ENCODE measurements at places on chromosomes 1 and 21. TPM values are rescaled to one million over a fixed set of nuclear protein-coding genes. Genes with fewer than 3 reads are reported as not detected.

Gene HSD3B2
- total RNA-seq, result not detected

Gene SIK1
- total RNA-seq, result 3.3 TPM

Gene FALEC
- total RNA-seq, result 0.36 TPM

Gene MARK1
- total RNA-seq, result 0.72 TPM

Gene SPRR3
- not detected for total RNA-seq

Gene KRTAP20-2
- not detected for total RNA-seq

Gene TNFRSF4
- total RNA-seq, result not detected

DNA sequence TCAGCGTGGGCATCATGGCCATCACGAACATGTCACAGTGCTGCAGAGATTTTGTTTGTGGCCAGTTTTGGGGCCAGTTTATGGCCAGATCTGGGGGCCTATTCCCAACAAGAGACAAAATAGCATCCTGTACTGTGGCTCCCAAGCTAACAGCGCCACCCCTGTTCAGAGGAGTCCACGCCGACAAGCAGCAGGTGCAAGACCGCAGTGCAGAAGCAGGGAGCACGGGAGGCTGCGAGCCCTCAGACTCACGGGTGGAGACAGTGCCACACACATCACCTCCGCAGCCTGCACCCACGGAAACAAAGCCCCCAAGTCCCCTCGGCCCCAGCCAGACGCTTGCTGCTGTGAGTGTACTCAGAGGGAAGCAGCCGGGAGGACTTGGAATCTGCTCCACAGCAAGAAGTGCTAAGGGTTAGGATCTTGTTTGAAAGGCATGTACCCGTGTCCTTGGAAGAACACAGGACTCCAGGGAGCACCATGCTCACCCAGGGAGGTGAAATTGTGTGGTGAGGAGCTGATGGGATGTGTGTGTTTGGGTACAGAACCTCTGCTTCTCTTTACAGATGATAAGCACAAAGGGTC is 7.1 kb downstream of the TCP10L start:
- no peak for DNase-seq

- no peak for DNase-seq
Observed at GRCh38 chr1:203424861-203425662, 50.5 kb upstream of the PRELP start.

DNA sequence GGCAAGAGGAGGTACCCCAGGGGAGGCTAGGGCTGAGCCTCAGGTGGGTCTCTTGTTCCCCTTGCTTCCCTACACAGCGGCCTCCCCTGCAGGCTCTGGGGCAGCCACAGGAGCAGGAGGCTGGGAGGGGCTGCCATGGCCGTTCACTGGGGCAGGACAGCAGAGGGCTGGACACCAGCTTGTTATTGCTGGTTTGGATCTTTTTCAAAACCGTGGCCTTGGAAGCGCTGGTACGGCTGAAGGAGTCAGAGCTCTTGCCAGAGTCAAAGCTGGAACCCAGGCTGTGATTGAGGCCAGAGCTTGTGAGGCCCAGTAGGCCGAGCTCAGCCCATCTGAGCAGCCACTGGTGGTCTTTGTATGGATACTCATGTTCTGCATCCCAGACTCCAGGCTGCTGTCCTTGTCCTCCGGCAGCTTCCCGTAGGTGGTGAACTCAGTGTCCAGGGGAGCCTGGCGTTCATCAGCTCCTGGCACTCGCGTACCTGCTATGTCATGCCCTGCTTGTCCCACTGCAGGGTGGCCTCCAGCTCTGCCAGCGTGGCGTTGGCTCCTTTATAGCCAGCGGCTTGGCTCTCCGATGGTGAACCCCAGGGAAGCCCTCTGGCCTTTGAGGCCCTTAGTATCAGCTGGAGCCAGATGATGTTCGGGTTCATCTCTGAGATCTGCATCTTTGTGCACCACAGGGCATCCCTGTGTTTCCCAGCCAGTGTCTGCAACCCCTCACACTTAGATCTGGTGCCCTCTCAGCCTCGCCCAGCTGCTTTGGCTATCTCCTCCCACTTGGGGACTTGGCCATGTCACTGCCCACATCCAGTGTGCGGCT is 40.3 kb upstream of the THEM4 start:
- DNase-seq, result peak; percentile 8

DNA sequence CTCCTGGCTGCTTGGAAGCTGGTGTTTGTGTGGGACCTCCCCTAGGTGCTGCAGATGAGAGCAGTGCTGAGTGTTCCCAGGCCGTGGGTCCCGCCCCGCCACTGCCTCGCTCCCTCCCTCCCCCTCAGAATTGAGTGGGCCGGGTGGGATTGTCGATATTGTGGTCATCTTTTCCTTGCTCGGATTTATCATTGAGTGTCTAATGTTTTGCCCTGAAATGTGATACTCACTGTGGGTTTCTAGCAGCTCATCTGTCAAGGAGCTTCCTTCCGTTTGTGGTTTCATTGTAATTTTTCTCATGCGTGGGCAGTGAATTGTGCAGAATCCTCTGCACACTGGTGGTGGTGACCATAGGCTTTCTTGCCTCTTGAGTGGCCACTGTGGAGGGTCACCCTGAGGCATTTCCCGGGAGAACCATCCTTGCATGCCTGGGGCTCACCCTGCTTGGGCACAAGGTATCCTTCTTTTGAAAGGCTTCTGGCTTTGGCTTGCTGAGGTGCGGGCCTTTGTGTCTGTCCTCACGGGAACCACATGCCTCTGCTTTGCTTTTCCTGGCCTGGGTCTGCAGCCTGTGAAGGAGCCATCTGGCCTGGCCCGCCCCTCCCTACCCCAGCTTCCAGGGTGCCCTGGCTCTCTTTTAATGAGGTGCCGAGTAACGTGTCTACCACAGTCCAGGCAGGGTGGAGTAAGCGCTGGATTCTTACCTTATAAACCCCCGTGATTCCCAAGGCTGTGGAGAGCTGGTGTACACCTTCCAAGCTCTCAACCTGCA is 25.6 kb downstream of the SLX9 start:
- peak; percentile 94 for DNase-seq

DNA sequence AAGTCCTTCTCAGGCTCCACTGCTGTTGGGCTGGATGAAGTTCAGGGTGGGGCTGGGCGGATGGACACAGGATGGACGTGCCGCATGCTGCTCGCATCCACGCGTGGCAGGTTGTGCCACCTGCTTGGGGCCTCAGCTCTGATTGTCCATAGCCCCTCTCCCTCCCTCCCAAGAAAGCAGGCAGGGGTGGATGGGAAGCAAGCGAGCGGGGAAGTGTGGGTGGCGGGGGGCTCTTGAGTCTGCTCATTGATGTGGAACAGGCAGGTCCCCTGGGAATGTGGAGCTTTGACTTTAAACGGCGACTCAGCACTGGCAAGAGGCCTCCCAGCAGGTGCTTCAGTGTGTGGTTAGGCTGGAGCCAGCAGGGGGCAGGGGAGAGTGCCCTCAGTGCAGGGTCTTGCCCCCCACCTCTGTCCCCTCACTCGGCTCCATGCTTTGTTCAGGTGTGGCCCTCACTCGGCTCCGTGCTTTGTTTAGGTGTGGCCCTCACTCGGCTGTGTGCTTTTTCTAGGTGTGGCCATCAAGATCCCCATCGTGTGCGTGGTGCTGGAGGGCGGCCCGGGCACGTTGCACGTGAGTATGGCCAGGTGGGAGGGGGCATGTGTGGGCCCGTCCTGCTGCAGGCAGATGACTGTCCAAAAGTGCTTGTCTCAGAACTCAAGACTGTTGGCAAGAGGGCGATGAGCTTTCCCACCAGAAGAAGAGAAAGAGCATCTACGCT is 23.9 kb downstream of the TRPM2 start:
- DNase-seq, result peak; percentile 70

DNA sequence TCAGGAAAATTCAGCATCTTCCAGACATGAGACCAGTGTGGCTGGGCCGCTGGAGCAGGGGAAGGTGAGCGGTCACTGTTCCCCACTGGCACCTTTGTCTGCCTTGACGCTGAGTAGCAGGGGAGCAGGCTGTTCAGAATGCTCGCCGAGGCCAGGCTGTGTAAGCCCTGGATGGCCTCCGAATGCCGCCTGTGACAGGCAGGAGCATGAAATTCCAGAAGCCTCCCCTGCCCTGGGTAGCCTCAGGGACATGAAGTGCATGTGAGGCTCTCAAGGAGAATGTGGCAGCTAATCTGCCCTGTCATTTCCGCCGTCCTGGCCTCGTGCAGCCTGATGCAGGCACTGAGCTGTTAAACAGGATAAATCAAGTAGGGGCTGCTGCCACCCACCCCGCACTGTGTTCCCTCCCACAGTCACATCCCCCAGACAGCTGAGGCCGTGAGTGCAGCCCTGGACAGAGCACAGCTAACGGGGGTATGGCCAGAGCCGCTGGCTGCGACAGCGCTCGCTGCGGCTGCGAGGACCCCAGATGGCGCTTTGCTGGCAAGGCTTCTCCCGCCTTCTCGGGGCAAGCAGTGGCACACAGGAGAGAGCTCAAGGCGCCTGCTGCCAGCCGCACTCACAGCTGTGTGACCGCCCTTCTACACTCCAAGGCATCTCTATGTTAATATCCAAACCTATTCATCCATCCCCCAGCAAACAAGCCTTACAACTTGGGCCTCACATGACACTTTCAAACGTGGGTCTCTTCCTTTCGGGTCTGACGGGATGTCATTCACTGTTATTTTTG is 105.0 kb upstream of the COL6A1 start:
- DNase-seq, result no peak

- DNase-seq, result peak; percentile 71
Observed at GRCh38 chr1:176073524-176074157, 133.4 kb downstream of the COP1 start.

- DNase-seq, result no peak
Observed at GRCh38 chr1:82542766-82543165, 742.0 kb downstream of the ADGRL2 start.

GRCh38 chr1:26302733-26303405 is 3.6 kb downstream of the UBXN11 start:
- DNase-seq, result peak; percentile 98

GRCh38 chr1:180283098-180283497 is 53.0 kb downstream of the LHX4 start:
- DNase-seq, result no peak

GRCh38 chr1:10456048-10456447 is 6.2 kb downstream of the CORT start:
- DNase-seq, result no peak

DNA sequence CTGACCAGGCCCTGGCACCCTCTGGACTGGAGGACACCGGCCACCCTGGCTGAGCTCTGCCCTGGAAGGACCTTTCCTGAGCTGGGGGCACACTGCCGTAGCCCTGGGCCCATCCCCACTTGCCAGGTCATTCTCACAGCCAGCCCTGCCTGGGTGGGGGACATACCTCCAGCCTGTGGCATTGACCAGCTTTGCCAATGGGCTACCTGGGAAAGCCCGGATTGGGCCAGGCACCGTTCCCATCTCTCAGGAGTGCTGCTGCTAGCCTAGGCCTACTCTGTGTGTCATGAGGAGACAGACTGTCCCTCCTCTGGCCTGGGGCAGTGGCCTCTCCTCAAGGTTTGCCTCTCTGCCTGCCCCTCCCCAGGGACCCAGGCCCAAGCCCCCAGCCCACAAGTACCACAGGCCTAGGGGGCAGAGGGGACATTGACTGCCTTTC is 40.0 kb downstream of the COQ8A start:
- peak; percentile 75 for DNase-seq

DNA sequence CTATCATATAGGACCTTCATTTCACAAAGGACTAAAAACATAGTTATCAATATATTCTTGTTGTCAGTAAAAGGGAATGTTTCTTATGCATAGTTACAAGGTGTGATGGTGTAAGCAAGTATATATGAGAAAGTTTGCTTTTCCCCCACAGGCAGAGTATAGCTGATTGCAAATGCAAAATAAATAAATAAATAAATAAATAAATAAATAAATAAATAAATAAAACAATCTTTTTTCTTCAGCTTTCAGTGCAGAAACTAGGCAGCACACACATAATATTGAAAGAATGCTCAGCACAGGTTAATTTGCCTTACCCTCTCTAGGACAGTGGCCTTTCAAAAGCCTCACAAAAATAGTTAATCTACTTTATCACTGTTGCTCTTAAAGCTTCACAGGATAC is 138.8 kb downstream of the BRINP3 start:
- no peak for DNase-seq

GRCh38 chr1:38000529-38001455 is 4.5 kb downstream of the FHL3 start:
- DNase-seq, result peak; percentile 96

- peak; percentile 64 for DNase-seq
Observed at GRCh38 chr1:7632176-7632575, 138.9 kb upstream of the VAMP3 start.

GRCh38 chr1:234539666-234540403 is 60.9 kb upstream of the TARBP1 start:
- DNase-seq, result no peak

Measured in osteoblast (primary cell).